Stimulated activated naive CD8-positive, alpha-beta T cell treated with anti-CD3 and anti-CD28 coated beads, Interleukin-15, Interleukin-2, amounts not matched to agents 100 U/mL and 50 U/mL, for 24 hours (primary cell): ENCODE measurements at places on chromosomes 2 and 18.

GRCh38 chr2:229728370-229728769, 14.0 kb upstream of the DNER start:
- no peak for DNase-seq

DNA sequence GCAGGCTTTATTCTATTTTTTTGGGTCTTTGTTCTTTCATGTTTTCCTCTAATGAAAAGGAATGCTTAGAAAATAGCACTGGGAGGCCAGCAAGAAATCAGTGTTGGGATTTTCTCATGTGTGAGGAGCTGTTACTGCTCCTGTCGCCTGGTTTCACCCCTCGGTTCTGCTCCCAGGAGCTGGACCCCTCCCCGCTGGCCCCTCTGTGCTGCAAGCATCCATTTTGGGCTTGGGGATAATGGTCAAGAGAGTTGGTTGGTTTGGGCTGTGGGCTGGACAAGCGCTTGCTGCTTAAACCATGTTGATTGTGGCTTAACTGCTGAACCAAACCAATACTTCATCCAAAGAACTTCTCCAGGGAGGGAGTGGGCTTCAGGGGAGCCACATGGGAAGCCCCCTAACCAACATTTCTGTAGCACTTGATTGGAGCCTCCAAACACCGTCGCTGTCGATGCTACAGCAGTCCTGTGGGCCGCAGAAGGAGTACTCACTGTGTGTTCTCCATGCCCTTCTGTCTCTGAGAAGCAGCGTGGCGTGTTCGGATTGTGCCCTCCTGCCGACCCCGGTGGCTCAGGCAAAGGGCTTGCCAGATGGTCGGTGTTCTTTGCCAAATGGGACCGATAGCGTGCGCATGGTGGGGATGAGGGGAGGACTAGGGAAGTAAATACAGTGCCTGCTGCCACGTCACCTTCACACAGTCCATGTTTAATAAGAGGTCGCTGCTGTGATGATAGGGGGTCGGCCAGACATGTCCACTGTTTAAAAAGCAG, 40.0 kb downstream of the AGAP1 start:
- no peak for DNase-seq

- DNase-seq, result no peak
Observed at GRCh38 chr2:30185178-30185577, 38.4 kb downstream of the YPEL5 start.

- DNase-seq, result no peak
Observed at GRCh38 chr2:20682167-20682920, 15.4 kb downstream of the GDF7 start.

DNA sequence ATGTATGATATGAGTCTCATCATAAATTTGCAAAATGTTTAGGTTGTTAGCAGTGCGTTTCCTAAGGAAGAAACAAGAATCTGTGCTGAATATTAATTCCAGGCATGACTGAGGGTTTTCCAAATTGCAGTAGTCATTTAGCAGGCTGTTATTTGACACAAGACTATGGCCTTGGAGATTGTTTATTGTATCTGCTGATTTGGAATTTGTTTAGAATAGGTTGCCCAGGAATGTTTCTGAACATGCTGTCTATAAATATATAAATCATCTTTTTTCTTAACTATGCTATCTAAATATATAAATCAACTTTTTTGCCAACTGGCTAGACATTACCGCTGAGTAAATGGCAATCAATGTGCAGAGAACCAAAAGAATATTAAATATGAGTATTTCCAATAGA, 90.9 kb downstream of the DOK6 start:
- no peak for DNase-seq

DNA sequence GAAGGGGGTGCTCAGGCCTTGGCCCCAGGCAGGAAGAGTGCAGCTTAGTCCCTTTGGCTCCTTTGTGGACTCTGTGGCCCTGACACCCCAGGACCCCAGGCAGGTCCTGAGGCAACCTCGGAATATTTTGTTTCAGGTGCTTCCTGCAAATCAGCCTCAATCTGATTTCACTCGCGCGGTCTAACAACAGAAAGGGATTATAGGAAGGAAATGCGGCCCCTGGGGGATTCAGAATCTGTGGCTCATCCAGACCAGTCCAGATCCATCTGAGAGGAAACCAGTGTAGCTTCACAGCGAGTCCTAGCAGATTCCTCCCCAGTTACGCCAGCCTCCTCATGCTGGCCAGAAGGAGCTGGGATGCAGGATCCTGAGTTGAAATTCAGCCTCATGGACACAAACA, 59.5 kb upstream of the YWHAQ start:
- DNase-seq, result no peak

DNA sequence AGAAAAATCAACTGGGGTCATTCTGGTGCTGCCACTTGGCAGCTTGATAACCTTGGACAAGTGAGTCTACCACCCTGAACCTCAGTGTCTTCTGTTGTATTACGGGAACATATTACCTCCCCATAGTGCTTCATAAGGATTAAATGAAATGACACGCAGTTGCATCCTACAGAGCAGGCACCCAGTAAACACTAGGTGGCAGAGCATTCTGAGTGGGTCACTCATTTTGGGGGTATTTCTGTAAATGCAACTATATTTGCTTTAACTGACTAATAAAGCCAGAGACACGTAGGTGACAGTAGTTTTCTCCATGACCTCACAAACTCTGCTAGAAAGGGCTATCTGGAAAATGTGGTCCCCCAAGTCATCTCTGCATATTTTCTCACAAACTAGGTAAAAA, 4.7 kb downstream of the CD226 start:
- DNase-seq, result peak; percentile 42

DNA sequence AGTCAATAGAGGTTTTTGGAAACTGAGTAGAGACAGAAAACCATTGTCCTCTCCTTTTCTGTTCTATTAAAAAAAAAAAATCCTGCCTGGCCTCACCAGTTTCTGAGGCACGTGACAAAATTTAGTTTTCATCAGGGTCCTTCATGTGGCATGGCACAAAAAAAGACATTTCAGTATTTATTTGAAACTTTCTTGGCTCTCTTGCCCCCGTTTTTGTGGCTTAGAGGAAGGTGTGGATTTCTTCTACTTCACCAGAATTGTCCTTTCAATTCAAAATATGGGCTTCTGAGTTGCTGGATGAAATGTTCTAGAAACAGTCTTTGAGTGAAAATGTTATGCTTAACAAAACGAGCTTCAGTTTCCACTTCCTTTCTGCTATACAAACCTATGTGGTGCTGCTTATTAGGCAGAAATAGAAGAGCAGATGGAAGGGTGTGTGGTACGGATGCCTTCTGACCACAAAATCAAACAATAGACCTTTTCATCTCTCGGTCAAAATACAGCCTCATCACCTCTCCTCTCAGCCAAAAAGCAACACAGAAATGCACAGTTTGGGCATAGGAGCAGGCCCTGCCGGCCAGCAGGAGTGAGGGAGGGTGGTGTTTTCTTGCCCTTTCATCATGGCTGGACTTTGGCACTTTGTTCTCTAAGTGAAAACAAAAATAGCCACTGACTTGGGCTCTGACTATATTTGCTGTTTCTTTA, 89.2 kb downstream of the SH3RF3 start:
- DNase-seq, result no peak

- peak; percentile 64 for DNase-seq
Observed at GRCh38 chr2:152925547-152926448, 207.4 kb downstream of the ARL6IP6 start.

DNA sequence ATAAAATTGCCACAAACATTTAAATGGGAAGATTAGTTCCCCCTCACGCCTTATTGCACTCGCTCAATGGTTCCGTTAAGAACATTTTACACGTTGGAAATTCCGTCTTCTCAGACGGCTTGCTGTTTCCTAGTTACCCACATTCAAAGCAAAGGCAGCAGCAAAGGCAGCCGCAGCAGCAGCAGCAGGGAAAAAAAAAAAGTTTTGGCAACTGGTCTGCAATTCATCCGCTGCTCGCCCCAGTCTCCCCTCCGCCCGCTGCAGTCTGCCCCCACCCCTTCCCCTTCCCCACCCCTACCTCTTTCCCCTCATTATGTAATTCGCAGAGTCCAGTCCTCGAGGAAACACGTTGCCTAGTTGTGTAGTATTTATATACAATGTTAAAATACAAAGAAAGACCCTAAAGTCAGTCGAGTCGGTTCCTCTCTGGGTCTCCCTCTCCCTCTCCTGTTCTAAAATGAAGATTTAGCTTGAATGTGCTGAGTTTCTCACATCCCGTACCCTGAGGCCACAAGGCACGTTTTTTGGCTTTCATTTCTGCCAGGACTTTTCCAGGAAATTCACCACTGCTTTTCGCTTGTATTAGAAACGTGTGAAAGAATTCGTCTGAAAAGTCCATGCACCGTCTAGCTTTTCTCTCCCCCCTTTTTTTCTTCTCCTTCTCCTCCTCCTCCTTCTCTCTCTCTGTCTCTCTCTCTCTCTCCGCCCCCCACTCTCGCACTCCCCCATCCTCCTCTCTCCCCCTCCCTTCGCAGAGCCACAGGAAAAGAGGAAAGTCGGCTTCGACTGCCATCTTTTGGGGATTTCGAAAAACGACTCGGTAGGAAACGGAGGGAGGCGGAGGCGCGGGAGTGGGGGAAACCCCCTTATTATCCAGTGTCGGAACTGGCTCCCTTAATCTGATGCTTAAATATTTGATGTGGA, 140.0 kb downstream of the MEIS1 start:
- peak; percentile 15 for DNase-seq

DNA sequence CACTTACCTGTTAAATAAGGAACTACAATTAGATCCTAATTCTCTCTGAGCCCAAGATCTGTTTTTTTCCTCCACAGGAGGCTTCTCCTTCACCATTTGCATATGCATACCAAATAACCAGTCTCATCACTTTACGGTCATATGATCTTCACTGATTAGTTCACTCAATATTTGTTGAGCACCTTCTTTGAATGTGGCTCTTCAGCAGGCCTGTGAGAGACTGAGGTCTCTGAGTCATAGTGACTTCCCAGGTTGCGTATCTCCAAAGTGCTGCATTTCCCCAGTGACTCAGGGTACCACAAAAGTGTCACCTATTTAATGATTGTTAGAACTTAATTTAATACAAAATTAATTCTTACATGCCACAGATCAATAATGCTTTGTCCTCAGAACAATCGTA, 108.8 kb upstream of the TRIB2 start:
- DNase-seq, result no peak
